ENCODE measurements at places on chromosomes 1 and 21. TPM values are rescaled to one million over a fixed set of nuclear protein-coding genes. Genes with fewer than 3 reads are reported as not detected.

CRYBG2 gene
- not detected for total RNA-seq

SPRR2F gene
- total RNA-seq: not detected

HUNK gene
- 0.12 TPM for total RNA-seq

EDN2 gene
- total RNA-seq: not detected

TRIM67 gene
- not detected for total RNA-seq

PTGFR gene
- total RNA-seq: 17.7 TPM

All from uterine smooth muscle cell (primary cell).